ENCODE measurements at places on chromosomes 11 and 22.

DNA sequence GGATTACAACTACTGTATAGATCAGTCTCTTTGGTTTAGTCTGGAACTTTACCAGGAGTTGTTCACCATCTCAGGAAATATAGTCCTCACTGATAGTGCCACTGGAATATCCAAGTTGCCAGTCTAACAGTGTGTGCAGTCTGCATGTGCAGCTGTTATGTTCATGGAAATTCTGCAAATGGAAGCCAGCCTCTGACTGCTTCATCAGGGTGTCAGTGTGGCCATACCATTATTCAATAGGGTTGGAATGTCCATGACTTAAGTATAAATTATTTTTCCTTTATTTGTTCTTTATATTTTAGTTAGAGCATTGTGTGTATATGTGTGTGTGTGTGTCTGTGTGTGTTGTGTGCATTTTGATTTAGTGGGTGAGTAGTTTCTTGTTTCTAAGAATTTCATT, 51.8 kb downstream of the C11orf96 start:
- no peak for DNase-seq

GRCh38 chr11:92707665-92708064, 261.8 kb upstream of the MTNR1B start:
- no peak for DNase-seq

- DNase-seq, result no peak
Measured at GRCh38 chr11:15972838-15973237, 383.5 kb downstream of the SOX6 start.

GRCh38 chr22:30340911-30341685, 14.4 kb upstream of the TBC1D10A start:
- DNase-seq, result peak; percentile 78

DNA sequence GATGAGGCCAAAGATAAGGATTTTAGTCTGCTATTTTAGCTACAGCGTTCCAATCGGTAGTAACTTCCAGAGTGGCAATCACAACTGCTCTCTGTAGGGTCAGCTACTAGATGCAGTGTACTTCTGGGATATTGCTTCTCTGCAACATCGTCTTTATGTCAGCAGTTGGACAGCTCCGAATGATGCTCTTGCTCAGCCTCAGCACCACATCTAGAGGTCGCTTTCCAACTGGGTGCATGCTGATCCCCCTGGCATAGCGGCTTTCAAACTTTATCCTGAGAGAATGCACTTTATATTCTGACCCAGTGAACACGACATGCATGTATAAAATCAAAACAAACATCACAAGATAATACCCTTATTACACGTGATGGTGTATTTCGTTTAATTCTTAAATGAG, 219.6 kb downstream of the C11orf87 start:
- no peak for DNase-seq

DNA sequence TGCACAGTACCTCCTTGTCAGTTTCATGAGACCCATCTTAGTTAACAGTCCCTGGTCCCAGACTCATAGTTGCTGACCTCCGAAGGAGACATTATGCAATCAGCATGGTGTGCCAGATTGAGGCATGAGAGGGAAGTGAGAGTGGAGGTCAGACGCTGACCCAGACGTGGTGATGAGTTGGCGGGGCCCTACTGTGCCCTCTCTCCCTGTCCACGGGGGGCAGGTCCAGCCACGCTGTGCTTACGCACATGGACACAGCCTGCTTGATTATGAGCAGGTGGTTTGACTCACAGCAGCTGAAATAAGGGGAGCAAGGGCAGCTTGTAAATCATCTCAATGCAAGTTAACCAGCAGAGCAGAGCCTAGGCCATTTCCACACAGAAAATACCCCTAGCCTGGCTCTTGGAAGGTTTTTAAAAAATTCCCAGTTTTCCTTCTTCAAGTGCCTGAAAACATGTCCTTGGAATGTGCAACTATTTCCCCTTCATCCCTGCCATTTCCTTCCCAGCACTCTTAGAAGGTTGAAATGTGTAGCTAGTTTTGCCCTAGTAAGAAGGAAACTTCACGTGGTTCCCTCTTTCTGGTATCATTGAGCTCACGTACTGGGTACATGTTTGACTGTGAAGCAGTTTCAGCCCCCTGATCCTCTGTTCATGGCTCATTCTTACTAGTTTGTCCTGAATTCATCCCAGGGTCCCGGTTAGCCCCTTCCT, 122.6 kb upstream of the SORL1-AS1 start:
- DNase-seq, result peak; percentile 54

- no peak for DNase-seq
Measured at GRCh38 chr11:131712897-131713296, 342.5 kb downstream of the NTM start.

GRCh38 chr11:69915501-69916250, 96.5 kb upstream of the FGF3 start:
- peak; percentile 89 for DNase-seq

DNA sequence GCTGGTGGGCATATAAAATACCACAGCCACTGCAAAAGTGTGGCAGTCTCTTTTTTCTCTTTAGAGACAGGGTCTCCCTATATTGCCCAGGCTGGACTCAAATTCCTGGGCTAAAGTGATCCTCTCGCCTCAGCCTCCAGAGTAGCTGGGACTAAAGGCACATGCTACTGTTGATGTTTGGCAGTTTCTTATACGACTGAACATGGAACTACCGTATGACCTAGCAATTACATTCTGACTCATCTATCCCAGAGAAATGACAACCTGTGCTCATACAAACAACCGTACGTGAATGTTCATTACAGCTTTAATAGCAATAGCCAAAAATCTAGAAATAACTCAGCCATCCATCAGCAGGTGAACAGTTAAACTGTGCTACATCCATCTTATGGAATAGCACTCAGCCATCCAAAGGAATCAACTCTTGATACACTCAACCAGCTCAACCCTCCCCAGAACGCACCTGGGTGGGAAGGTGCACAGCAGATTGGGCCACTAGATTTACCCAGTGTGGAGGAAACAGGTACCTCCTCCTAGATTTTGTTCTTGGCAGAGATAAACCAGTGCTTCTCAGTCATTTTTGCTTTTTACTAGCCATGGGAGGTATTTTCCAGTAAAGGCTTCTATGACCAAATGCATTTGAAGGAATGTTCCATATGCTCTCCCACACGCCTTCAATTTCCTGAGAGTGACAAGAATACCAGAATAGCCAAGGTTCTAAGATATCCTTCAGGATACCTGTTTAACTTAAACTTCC, 130.5 kb downstream of the MED15 start:
- no peak for DNase-seq

DNA sequence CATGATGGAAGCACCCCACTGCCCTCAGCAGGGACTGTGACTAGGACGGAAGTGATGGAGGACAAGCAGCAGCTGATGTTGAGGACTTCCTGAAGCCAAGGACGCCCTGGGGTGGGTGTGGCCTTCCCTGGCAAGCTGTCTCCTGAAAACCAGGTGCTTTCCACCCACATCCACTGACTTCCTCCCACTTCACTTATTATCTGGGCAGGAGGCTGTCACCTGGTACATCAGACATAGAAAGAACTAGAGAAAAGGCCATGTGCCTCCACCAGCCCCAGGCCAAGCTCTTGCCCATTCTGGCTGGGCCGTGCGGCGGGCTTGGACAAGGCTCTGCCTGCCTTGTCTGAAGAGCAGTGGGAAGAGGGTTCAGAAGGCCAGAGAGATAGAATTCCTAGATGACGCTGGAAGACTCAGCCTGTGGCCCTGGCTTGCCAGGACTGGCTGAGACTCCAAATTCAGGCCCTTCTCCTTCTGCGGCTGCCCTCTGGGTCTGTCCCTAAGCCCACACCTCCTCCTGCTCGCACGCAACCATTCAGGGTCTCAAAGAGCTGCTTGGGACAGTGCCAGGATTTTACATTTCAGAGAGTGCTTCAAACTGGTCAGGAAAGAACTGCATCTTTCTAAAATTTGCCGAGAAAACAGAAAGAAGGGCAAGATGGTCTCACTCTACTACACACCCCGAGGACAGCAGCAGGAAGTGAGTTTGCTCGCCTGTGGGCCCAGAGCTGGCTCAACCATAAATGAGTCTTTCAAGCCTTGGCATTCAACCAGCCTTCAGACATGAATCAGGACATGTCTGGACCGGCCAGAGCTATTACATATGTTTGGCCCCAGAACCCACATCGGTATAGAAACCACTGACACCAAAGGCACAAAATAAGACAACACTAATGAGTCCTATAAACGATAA, 13.3 kb downstream of the ARHGAP1 start:
- no peak for DNase-seq

GRCh38 chr22:44930711-44931035, 79.1 kb downstream of the PHF21B start:
- no peak for DNase-seq

DNA sequence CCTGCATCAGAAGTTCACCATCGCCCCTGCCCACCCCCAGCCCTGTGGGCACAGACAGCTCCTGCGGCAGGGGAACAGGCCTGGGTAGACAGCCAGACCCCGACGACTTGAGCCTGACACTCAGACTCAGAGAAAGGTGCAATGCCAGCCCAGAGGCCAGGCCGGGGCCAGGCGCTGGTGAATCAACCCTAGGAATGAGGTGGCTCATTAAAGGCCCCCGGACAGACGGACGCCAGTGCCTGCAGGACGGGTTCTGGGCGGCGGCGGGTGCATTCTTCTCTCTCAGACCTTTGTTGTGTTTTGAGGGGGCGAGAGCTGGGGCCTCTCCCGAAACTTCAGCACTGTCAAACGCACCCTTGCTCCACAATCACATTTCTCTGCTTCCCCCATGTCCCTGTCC, 5.6 kb downstream of the OVOL1 start:
- DNase-seq, result no peak

DNA sequence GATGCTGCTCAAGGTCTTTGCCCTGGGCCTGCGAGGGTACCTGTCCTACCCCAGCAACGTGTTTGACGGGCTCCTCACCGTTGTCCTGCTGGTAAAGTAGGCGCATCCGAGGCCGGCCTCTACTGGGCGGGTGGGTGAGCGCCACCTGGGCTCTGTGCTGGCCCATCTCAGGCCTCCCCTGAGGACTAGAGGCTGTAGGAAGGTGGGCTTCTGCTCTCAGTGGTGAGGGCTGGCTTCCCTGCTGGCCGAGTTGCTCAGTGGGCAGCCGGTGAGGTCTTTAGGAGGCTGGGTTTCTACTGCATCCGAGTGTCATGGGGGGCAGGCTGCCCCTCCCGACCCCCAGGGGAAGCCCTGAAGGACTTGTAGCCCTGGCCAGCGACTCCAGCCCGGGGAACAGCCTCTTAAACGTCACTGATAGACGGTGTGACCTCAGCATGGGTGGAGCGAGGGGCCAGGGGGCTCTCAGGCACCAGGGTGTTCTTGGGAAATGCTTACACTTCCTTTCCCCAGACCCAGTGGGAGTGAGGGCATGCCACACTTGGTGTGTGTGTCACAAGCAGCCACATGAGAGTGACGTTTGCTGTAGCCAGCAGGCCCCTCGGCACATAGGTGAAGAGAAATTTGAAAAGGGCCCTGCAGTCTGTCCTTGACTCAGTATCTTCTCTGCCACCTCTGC, 30.3 kb downstream of the TPCN2 start:
- no peak for DNase-seq

GRCh38 chr11:93626038-93626437, 35.4 kb upstream of the CEP295 start:
- no peak for DNase-seq

All from testis (tissue), 5 donors.